ENCODE measurements at places on chromosomes 7 and 10. TPM values are rescaled to one million over a fixed set of nuclear protein-coding genes. Genes with fewer than 3 reads are reported as not detected.

DNA sequence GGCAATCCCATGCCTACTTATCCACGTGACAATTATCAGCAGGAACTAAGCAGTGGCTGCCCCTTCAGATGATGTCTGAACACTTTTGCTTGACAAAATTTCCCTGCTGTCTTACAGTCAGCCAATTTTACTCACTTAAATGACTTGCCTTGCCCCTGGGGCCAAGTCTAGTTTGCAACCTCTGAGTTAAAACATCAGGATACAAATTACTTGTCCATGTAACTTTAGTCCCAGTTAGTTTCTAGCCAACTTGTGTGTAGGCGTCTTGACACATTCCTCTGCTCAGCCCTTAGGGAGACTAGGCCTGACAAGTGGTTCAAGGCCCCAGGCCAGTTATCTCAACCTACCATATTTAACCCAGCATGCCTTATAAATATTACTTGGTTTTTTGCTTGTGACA, 11.6 kb upstream of the TYSND1 start:
- DNase-seq = no peak

GRCh38 chr7:47738563-47739166, 156.8 kb upstream of the TNS3 start:
- DNase-seq = no peak

DNA sequence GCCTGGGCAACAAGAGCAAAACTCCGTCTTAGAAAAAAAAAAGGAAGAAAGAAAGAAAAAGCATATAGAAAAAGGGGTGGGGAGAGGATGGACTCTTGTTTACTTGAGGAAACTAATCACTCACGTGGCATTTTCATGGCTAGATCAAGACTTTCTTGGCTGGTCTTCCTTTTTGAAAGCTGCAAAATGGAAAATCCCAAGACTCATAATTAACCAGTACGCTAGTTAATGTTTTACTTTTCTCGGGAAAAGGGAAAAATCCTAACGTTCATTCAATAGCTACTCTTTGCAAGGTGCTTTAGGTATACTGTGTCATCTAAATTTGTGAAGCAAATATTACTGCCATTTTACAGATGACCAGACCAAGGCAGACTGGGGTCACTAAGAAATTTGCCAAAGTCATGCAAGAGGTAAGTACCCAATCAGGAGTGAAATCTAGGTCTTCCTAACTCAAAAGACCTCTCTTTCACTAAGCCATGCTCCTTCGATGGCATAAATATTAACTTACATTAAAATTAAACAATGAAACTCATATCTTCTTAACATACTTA, 24.4 kb downstream of the NAPEPLD start:
- DNase-seq = no peak

DNA sequence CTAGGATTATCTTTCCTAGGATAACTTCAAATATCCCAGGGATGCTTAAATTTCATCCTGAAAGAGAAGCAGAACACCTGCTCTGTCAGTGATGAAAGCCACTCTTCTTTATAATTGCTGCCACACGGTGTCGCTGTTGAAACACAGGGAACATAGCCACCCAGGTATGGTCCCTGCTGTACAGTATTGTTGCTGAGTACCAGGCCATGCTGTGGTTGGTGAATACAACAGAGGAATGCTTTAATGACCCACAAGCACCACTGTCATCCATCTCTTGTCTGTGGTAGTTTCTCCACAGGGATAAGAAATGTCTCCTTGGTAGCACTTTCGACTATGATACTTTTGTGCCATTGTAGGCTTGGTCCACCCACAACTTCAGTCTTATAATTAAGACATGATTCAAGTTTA, 70.6 kb upstream of the STARD3NL start:
- peak; percentile 88 for DNase-seq

DNA sequence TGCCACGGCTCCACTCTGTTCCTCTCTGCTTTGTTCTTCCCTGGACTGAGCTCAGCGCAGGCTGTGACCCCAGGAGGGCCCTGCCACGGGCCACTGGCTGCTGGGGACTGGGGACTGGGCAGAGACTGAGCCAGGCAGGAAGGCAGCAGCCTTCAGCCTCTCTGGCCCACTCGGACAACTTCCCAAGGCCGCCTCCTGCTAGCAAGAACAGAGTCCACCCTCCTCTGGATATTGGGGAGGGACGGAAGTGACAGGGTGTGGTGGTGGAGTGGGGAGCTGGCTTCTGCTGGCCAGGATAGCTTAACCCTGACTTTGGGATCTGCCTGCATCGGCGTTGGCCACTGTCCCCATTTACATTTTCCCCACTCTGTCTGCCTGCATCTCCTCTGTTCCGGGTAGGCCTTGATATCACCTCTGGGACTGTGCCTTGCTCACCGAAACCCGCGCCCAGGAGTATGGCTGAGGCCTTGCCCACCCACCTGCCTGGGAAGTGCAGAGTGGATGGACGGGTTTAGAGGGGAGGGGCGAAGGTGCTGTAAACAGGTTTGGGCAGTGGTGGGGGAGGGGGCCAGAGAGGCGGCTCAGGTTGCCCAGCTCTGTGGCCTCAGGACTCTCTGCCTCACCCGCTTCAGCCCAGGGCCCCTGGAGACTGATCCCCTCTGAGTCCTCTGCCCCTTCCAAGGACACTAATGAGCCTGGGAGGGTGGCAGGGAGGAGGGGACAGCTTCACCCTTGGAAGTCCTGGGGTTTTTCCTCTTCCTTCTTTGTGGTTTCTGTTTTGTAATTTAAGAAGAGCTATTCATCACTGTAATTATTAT, 1.2 kb downstream of the CLDN4 start:
- DNase-seq = peak; percentile 96

DNA sequence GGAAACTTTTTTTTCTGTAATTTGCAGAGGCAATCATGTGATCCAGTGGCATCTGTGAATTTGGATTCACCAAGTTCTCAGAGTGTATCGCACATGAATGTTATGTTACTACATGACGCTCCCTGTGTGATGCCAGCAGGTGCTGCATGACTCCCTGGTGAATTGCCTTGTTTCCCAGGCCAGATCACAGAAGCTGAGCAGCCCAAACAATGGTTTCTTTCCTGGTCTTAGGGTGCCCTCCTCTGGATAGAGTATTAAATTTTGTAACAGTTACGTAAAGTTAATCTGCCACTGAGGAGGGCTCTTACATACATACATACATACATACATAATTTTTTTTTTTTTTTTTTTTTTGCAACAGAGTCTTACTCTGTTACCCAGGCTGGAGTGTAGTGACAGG, 3.6 kb downstream of the ZSCAN21 start:
- peak; percentile 65 for DNase-seq

DNA sequence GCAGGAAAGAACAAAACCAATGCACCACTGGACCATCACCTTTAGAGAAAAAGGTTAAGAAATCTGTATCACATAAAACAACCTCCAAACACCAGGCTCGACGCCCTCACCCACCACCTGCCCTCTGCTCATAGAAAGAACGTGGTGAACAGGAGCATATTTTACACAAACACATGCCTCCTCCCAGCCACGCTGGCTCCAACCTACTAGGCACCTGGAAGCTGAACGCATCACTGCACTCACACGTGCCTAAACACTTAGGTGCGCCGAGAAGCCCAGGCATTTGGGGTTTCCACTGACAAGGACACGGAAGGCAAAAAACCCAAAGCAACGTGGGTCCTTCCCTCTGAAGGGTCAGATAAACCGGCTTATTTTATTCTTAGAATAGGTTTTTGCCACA, 56.0 kb downstream of the PTPRN2 start:
- no peak for DNase-seq

DNA sequence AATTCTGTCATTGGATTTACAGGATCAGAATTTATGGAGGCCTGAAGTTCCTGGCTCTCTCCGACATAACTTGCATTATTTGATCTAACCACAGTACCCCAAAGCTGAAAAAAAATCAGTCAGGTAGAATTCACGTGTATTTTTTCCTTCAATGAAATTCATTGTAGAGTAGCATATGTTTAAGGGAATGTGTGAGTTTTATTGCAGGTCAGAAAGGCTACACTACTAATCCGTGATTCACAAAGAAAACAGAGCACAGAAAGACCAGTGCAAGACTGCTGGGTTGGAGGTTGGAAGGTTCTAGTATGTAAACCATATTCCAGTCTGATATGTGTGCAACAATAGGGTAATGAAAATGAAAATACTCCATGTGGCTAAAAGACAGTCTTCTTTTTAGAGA, 247.0 kb upstream of the FERD3L start:
- DNase-seq = no peak

DNA sequence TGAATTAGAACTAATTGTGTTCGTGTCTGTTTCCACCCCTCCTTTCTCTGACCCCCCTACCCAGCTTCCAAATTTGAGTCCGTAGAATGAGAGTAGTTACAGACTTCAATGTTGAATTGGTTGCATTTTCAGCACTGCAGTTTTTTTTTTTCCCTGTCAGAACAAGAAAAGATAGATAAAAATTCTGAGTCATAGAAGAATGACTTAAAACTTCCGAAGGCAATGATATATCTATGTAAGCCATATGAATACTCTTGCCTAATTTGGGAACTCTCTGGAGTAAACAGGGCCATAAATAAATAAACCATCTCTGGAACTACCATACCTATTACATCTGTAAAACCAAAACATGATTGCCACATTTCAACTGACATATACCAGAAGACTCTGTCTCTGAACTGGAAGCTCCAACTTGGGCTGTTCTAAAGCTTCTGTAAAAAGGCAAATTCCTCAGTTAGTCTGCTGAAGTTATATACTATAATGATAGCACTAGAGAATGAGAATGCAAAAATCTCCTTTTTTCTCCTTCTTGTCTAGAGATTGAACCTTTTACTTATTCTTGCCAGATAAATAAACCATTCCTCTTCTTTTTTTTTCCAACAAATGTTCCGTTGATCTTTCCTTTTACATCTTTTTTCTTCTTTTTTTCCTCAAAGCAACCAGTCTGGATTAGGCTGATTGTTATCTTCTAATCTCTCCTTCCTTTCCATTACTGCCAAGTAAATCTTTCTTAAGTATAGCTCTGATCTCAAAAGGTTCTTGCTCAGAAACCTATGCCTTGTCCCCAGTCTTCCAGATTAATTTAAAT, 23.5 kb downstream of the VCL start:
- DNase-seq = no peak

- DNase-seq = no peak
These were observed 528.9 kb upstream of the NRP1 start for GRCh38 chr10:33863352-33863751.

- DNase-seq = no peak
These were observed 163.8 kb downstream of the SVIL start for GRCh38 chr10:29470843-29471543.

DNA sequence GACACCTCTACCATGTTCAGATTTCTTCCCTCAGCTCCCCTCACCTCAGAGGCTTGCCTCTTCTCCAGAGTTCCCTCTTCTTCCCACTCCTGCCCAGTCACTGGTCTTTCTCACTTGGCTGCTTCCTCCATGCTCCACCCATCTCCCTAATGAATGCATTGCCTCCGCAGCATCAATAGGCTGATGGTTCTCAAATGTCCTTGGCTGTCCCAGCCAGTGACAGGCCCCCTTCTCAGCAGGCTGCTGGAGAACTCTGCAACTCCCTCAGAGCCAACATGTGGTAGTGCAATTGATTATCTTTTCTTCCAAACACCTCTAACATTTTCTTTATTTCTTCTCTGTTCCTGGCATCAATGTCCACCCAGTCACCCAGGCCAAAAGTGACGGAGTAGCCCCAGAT, 218.2 kb downstream of the RELN start:
- peak; percentile 12 for DNase-seq

GRCh38 chr10:29748109-29748650, 113.4 kb upstream of the SVIL start:
- no peak for DNase-seq

GRCh38 chr10:3658766-3659165, 126.2 kb downstream of the KLF6 start:
- DNase-seq = no peak

DNA sequence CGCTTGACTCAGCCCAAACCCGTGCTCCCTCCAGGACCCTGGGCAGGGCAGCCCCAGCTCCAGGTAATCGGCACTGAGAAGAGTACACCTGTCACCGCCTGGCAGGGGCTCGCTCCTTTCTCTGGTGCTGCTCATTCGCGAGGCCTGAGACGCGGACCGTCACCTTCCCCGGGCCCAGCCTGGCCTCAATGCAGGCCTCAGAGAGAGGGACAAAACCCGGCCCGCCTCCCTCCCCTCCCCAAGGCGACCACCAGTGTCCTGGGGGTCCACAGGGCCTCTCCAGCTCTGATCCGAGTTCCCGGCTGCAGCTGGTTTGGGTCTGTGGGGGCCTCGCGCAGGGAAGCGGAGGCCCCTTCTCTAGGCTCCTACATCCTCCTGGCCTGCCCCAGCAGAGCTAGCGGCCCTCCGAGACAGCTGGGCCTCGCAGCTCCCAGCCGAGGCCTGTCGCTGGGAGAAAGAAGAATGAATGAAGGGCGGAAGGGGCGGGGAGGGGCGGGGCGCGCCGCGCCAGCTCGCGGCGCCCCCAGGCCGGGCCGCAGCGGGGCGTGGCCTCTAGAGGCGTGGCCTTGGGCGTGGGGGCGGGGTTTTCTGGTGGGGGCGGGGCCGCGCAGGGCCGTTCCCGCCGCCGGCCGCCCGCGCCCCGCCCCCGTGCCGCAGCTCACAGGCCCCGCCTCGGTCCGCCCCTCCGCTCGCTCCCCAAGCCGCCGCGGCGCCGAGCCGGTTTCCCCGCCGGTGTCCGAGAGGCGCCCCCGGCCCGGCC, at the start of gene LIMK1:
Gene LIMK1, plus strand, starts transcription at position 688 of the 760 bp plus-strand sequence. CDS start 187 bp downstream, outside the sequence.
- peak; percentile 87 for DNase-seq

DNA sequence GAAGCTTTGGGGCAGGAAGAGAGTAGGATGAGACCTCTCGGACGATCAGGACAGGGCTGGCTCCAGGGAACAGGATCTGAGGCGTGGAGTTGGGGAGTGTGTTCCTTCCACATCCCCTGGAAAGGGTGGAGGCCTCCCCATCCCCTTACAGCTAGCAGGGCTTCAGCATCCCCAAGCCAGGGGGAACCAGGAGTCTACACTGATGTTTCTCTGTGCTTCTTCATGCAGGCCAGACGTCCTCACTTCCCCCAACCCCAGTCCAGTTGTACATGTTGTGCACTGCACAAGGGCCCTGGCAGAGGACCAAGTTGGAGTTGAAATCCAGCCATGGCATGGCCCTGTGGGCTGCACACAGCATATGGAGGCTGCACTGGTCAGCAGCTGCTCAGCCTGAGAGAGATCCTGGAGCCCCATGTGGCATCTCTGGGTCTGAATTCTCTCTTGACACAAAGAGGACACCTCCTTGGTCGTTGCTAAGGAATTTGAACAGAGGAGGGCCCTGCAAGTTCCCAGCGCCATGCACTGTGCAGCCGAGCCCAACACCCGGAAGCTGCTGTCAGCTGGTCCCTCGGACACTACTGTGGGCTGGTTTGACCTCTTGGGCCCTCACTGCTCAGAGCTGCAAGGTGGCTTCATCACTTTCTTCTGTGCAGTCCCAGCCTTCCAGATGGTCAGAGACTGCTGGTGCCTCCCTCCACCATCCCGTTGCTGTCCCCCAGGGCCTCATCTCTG, 181.1 kb downstream of the DNAJB6 start:
- no peak for DNase-seq

GRCh38 chr10:66837990-66838389, 87.8 kb upstream of the LRRTM3 start:
- no peak for DNase-seq

GRCh38 chr10:46323176-46323575, 36.4 kb downstream of the ANTXRL start:
- no peak for DNase-seq

GRCh38 chr10:14423111-14423744, 92.5 kb upstream of the FRMD4A start:
- no peak for DNase-seq

The ASIC3 gene
- total RNA-seq = 0.54 TPM

The ZNF365 gene
- 0.35 TPM for total RNA-seq

The AMZ1 gene
- total RNA-seq = 0.73 TPM

The TRIM74 gene
- not detected for total RNA-seq

The AKR1C2 gene
- not detected for total RNA-seq

The LEP gene
- not detected for total RNA-seq

The UCN3 gene
- total RNA-seq = not detected

The GCC1 gene
- 21.1 TPM for total RNA-seq

The CYP26C1 gene
- total RNA-seq = not detected

The PSTK gene
- total RNA-seq = 4.8 TPM

The VSTM4 gene
- 0.23 TPM for total RNA-seq
